ENCODE measurements at places on chromosomes 6 and 20. TPM values are rescaled to one million over a fixed set of nuclear protein-coding genes. Genes with fewer than 3 reads are reported as not detected.

DNA sequence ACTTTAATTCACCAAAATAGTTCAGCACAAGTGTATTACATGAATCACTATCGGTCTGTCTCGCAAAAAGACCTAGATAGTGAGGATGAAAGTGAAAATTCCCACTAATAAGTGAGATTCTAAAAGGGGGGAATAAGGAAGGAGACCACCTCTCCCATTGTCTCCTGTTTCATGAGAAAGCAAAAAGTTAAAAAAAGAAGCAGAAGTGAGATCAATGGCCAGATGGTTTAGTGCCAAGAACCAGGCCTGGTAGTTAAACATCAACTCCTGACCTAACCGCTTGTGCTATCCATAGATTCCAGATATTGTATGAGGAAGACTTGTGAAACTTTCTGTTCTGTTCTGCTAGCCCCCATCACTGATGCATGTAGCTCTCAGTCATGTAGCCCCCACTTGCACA is 293.0 kb downstream of the RNGTT start:
- no peak for DNase-seq

Gene UBD
- total RNA-seq, result not detected

Gene RFX6
- not detected for total RNA-seq

- no peak for DNase-seq
These were observed 487 bp upstream of the KIAA1755 start for GRCh38 chr20:38261054-38261390.

Gene WFDC12
- total RNA-seq, result 7.6 TPM

Gene CPNE5
- total RNA-seq, result 0.48 TPM

DNA sequence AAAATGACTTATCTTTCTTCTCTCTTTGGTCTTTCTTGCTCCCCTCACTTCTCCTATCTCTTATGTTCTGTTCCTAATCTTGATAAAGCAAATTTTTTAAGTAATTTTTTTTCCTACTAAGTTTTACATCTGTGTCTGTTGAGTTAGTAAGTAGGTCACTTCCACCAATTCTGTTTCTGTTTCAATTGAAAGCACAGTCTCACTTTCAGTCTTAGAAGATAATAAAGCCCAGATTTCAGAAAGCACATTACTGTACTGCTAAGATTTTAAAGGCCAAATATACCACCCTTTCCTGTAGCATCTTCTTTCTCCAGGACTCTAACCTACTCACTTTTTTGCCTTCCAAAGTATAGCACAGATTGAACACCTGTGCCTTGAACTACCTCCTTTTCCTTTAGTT is 866.1 kb upstream of the ADGRB3 start:
- DNase-seq, result no peak

Gene FAM209B
- not detected for total RNA-seq

Measured in suprapubic skin (tissue), 4 donors.